ENCODE measurements at places on chromosomes 5 and 9. TPM values are rescaled to one million over a fixed set of nuclear protein-coding genes. Genes with fewer than 3 reads are reported as not detected.

DNA sequence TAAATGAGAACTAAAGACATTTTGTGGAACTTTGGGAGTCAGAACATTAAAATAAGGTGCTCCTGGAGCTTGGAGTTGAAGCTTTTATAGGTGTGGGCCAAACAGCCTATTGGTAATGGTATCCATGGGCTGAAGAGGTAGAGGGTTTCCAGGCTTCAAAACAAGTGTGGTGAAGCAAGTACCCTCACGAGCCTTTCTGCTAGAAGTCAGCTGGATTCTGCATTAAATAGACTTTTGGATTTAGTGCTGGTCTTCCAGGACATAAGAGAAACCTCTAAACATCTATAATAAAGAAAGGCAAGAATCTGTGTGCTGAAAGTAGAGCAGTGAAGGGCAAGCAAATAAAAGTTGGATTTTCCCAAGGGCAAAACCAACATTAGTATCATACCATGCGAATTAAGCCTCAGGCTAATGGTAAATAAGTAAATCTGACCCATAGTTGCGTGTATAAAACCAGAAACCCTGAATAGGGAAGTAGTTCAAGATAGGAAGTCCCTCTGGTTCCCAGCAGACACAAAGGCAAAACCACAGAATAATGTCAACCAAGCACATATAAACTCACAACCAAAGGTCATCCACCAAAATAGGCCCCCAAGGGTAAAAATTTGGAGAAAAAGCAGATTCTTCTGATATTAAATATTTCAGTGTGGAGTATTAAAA, 306.3 kb downstream of the TLE4 start:
- no peak for DNase-seq

Gene PCDHB3
- polyA plus RNA-seq: 1.1 TPM

GRCh38 chr5:1521671-1522600, 1.8 kb downstream of the LPCAT1 start:
- DNase-seq: no peak

GRCh38 chr5:171137768-171138525, 171.1 kb upstream of the TLX3 start:
- no peak for DNase-seq

GRCh38 chr9:110309681-110310080, 28.0 kb downstream of the TXNDC8 start:
- no peak for DNase-seq

GRCh38 chr9:131642496-131643083, 97.3 kb downstream of the PRRT1B start:
- no peak for DNase-seq

DNA sequence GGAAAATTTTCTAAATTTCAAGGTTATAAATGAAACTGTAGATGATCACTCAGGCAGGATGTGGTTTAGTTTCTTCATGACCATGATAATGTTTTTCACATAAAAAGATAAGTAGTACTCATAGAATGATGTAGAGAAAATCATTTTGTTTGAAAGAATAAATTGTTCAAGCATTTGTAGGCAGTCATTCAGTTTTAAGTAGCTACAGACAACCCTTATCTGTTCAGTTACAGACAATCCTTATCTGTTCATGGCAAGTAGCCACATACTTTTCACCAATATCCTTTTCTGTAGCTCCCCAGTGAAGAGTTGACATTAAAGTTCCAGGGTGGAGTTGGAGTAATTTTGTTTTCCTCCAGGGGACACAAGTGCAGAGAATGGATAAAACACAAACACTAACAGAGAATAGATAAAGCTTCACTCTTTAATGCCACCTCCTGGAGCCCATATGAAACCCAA, 278.1 kb upstream of the TNC start:
- DNase-seq: no peak

Gene CCNH
- 45.2 TPM for polyA plus RNA-seq

Gene ZNF483
- 0.99 TPM for polyA plus RNA-seq

- DNase-seq: no peak
Measured at GRCh38 chr5:61461926-61462325, 129.9 kb downstream of the ZSWIM6 start.

DNA sequence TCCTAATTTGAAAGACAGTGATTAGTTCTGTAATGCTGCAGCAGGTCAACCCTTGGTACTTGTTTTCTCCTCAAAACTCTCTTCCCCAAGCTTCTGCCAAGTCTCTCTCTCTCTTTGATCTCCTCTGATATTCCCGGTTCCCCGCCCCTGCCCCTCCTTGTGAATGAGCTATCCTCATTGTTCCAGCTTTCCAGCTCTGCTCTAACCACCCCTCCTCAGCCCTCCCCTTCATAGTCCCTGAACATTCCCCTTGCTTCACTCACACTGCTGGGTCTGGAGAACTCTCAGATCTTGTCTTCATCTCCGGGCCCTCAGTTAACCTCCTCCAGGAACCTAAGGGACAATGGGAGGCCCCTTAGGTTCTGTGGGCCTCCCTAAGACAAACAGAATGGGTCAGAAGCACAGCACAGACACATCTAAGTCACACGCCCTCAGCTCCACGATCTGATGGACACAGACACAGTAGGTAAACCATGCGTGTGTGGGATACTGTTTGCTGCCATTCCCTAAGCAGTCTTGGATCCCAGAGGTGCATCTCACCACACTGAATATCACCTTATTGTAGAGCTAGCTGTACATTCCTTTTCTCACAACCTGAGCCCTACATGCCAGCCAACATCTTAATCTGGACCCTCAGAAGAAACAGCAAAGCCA, 17.4 kb upstream of the LARP1 start:
- DNase-seq: no peak

GRCh38 chr5:14767735-14768507, 103.4 kb downstream of the OTULIN start:
- no peak for DNase-seq

Gene ZBED3
- polyA plus RNA-seq: 16.6 TPM

DNA sequence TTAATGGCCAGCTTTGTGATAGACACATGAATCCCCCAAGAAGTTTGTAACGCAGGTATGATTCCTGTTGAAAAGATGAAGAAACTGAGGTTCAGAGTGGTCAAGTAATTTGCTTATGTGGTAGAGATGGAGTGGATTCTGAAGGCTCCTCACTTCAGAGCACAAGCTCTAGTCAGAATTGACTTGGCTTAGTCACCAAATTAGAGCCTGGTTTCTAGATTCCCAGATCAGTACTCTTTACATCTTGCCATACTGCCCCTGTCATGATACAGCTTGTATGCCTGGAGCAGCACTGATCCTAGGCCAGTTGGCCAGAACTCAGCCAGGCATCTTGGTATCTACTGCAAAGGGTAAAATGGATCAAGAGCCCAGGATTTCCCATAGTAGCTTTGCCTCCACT, 284.4 kb upstream of the RFX3 start:
- DNase-seq: no peak

DNA sequence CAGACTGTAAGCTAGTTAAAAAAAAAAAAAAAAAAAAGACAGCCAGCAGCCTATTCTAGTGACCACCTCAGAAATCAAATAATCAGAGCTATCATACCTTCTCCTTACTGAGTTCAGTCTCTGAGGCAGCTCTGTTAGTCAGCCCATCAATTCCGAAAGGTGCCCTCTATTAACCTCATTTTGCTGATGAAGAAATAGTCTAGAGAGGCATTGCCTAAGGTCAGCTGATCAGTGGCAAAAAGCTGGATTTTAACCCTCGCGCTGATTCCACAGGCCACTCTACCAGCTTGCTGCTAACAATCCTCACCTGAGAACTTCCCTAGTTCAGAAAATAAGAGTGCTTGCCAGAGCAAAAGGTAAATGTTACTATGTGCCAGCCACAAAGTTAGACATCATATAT, 172.0 kb downstream of the DENND1A start:
- DNase-seq: no peak

DNA sequence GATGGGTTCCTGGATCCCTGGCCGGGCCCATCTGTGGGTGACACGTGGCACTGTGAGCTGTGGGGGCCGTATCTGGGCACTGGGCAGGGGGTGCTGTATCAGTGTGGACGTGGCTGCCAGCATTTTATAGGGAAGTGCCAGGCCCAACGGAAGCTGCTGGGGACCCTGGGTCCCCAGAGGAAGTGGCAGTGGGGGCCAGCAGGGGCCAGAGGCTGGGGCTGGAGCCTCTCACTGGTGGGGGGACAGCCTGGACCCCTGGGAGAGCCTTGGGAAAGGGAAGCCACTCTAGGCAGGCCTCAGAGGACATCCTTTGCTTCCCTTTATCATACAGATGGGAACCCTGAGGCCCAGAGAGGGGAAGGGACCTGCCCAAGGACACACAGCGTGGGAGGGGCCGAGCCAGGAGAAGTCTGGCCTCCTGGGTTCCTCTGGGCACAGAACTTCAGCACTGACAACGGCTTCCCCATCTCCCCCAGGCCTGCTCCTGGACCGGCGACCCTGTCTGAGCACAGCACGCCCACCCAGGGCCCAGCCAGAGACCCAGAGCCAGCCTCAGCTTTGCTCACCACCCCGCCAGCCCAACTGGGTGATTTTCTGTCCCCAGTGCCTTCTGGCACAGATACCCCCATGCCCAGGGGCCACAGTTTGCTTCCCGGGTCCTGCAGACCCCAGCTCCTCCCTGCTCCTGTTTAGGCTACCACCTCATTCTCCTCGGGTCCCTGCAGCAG, 15.5 kb upstream of the LAMC3 start:
- no peak for DNase-seq

Gene ARAP3
- polyA plus RNA-seq: 17.5 TPM

GRCh38 chr5:174750711-174751110, 26.3 kb downstream of the MSX2 start:
- DNase-seq: no peak

DNA sequence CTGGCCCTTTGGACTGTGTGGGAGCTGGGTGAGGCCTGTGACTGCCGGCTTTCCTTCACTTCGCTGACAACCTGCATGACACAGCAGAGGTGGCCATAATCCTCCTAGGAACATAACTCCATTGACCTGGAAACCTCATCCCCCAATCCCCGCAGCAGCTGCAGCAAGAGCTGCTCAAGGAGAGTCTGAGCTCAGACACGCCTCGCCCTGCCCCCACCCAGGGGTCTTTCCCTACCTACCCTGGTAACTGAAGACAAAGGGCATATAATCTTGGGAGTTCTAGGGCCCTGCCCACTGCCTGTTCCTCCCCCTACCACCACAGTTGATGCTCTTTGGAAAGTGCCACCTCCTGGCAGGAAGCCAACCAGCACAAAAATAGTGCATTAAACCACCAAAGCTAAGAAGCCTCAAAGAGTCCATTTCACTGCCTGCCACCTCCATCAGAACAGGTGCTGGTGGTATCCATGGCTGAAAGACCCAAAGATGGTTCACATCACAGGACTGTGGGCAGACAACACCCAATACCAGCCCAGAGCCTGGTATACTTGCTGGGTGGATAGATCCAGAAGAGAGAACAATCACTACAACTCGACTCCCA, 18.4 kb downstream of the TRIM36 start:
- DNase-seq: no peak

DNA sequence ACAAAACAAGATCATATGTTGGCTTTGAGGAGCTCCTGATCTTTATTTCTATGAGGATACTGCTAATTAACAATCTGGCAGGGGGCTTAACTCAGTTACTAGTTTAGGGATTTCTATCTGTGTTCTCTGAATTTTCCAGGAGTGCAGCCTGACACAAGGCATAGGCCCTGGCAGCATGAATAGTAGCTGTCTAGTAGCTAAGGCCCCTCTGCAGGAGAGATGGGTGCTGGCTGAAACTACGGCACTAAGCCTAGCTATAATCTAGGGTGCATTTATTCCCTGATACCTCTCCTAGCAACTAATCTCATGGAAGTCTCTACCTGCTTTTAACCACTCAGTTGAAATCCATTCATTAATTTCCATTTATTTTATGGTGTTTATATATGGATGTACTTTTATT, 268.2 kb downstream of the TMEM232 start:
- no peak for DNase-seq

DNA sequence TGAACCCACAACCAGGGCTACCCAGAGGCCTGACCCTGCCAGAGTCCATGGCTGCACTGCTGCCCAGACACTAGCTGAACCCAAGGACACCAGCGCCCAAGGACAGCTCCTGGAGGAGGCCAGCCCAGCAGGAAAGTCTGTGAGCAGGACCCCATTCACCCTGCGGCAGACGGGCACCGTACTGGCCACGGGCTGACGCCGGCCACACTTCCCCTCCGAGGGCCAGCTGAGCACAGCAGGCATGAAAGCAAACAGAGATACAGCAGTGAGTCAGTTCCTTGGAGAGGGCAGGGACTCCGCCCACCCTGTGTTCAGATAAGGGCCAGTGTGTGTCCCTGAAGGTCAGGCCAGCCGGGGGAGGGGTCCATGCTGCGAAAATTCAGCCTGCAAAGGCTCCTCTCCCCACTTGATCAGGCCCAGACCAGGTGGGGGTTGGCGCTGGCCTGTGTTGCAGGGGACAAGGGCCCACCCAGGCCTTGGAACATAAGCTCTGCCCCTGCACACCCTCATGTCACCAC, 3.2 kb downstream of the RNF208 start:
- DNase-seq: peak; percentile 71

DNA sequence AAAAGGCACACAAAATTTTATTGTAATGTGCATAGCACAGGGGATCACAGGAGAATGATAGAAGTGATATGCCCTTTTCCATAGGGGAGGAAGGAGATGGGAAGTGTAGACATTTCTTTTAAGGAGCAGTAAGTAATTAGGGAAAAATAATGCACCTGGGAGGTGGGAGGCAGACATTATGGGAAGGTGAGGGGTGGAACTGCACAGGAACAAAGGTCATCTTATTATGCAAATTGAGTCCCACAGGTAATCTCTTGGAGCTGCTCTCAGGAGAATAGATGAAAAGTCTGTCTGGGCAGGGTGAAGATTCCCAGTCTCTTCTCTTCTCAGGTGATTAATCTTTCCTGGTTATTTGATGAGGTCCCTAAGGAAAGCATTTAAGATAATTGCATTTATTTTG, 331.5 kb downstream of the ENC1 start:
- peak; percentile 53 for DNase-seq

Gene POU5F2
- polyA plus RNA-seq: 0.03 TPM

- no peak for DNase-seq
Measured at GRCh38 chr9:117114768-117115167, 300.1 kb downstream of the ASTN2 start.

- peak; percentile 89 for DNase-seq
Measured at GRCh38 chr9:124834591-124834990, 18.7 kb upstream of the WDR38 start.

DNA sequence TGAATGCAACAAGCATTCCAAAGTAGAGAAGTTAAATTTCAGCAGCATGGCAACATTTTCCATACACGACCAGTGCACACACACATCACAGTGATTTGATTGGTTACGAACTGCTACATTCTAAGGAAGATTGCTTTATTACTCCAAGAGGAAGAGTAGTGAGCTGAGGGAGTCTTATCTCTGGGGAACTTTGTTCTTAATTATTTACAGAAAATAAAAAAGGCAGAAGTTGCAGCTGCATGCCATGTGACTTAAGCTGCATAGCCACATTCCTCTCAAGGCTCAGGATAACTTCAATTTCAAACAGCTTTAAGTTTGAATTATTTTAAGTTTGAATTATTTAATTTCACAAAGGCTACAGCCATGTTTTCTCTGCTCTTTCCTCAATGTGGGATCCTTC, 71.6 kb upstream of the HSPB3 start:
- DNase-seq: peak; percentile 89

DNA sequence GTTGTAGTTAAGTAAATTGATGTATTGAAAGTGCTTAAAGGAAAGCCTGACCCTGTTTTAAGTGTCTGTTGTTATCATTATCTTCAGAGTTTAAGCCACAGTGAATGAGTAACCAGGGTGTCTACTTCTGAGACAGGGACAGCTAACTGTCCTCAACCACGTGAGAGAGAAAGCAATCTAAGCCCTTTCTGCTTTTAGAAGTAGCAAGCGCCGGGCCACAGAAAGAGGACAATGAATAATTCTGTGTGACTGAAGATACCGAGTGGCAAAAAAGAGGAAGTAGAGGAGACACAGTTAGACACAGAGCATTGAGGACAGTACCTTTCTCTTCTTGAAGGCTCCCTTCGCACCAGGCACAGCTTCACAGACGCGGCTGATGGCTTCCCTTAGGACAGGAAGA, 86.3 kb downstream of the S1PR3 start:
- DNase-seq: peak; percentile 56

Gene TMEM161B
- 31.8 TPM for polyA plus RNA-seq
